Aorta (tissue), 5 donors: ENCODE measurements at places on chromosomes 13 and 19.

- H3K27me3 ChIP-seq: no peaks in the 10 kb centered on the region
- H3K4me3 ChIP-seq: no peak overlapping the region
- no peak for DNase-seq
- no peak overlapping the region for H3K27ac ChIP-seq
- H3K4me1 ChIP-seq: no peaks in the 10 kb centered on the region
These were observed 1.2 kb upstream of the DMWD start for GRCh38 chr19:45793876-45794275.

DNA sequence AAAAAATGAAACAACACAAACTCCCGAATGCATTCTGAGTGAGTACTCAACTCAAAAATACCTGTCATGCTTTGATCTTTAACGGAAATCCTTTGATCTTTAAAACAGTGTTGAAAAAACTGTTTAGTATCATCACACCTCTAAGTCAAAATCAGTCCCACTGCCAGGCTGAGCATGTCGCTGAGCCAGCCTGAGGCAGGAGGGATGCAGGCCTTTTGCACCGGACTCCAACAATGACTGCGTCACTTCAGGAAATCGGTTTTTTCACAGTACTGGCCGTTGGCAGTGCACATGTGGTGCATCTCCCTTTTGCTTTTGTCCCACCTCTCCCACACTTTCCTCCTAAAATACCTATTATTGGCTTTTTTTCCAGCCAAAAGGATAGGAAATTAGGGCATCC is 78.2 kb downstream of the SHISA2 start:
- no peak overlapping the region for H3K27ac ChIP-seq
- no peaks in the 10 kb centered on the region for H3K4me1 ChIP-seq
- no peak overlapping the region for H3K4me3 ChIP-seq

DNA sequence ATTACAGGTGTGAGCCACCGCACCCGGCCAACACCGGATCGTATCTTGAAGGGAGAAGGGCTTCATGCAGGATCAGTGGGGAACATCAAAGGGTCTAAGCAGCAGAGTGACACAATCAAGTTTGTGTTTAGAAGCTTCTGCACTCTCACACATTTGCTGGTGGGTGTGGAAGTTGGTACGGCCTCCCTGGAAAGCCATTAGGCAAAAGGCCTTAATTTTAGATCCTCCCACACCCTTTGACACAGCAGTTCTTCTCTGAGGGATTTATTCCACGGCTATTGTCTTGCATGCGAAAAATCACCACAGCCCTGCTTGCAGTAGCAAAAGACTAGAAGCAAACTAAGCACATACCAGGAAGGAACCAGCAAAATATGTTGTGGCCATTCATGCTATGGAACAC is 18.3 kb upstream of the SLC1A5 start:
- H3K36me3 ChIP-seq: no peaks in the 10 kb centered on the region
- no peak for DNase-seq
- no peaks in the 10 kb centered on the region for H3K4me1 ChIP-seq

DNA sequence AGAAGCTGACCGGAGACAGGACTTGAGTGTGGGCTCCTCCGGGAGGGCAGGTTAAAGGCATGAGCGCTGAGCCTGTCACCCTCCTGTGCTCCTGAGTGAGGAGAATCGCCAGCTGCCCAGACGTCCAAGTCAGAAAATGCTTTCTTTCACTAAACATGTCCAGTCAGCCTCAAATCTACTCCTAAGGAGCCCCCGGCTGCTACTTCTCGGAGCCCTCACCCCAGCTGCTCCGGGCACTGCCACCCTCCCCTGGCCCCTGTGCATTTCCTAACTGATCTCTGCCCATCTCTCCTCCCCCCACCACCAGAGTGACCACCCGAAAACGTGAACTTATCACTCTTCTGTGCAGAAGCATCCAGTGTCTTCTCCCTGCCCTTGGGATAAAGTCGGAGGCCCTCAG is 277.5 kb upstream of the SOX1 start:
- no peak overlapping the region for H3K4me3 ChIP-seq
- no peak for DNase-seq
- H3K4me1 ChIP-seq: no peaks in the 10 kb centered on the region
- no peaks in the 10 kb centered on the region for H3K27me3 ChIP-seq
- no peak overlapping the region for H3K27ac ChIP-seq

DNA sequence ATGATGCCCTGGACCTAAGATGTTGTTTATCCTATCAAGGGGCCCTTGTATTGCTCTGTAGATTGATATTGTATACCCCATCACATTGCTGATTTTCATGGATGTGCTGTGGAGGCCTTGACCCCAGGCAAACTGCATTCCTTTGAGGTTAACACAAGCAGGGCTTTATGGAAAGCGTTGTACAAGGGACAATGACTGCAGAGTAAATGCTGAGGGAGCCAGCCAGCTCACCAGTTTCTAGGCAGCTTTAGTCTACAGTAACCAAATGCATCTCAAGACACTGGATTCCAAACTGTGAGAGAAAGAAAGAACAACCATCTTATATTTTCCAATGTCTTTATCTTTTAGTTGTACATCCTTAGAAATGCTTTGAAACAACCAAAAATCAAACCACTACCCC is 34.1 kb upstream of the EDNRB start:
- no peaks in the 10 kb centered on the region for H3K36me3 ChIP-seq
- H3K27me3 ChIP-seq: no peaks in the 10 kb centered on the region
- H3K4me3 ChIP-seq: no peak overlapping the region
